Effector memory CD4-positive, alpha-beta T cell (primary cell): ENCODE measurements at places on chromosomes 2 and 18.

DNA sequence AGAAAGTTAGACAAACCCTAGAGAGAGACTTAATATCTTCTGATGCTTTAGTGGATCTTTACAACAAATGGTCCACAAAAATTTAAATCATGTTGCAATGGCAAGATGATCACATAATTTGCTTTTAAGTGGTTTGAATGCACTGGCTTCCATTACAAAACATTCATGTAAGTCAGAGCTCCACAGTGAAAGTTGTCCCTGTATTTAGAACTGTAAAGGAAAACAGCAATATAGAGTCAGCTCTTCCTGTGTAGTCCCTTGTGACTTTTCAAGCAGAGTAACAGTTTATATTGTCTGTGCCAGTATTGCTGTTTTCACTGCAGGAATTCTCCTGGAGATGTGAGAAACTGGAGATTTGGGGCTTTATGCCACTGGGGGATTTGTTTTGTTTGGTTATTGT, 77.7 kb downstream of the MEIS1 start:
- DNase-seq: no peak

DNA sequence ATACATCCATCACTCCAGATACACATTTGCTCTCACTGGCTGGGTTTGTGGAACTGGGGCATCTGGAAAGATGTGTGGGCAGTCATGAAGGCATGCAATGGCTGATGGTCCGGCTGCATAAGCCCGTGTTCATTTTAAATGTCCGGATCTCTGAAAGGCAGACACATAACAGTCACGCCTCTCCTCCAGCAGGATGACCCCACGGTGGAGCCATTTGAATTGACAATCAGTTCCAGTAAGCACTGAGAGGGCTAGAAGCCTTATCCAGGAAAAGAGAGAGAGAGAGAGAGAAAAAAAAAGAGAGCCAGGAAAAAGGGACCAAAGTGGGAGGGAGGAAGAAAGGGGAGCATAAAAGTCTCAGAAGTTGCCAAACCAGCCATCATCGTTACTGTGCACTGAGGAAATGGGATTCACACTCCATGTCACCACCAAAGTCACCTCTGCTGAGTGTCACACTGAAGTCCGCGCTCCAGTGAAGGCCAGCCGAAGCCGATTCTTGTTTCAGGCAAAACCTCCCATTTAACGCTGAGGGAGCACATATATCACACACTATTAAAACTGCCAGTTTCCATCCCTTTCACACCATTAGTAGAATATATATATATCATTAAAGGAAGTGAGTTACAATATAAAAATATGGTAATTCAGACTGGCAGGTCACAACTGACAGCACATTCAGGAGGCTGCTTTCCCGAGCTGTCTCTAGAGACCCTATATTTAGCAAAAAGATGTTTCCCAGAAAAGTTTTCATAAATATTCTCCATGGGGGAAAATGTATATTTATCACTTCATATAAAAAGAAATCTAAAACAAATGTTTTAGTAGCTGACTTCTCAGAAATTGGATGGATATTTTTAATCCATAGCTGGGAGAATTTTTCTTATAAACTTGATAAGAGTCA, 142.0 kb downstream of the ACTR3 start:
- no peak for DNase-seq

DNA sequence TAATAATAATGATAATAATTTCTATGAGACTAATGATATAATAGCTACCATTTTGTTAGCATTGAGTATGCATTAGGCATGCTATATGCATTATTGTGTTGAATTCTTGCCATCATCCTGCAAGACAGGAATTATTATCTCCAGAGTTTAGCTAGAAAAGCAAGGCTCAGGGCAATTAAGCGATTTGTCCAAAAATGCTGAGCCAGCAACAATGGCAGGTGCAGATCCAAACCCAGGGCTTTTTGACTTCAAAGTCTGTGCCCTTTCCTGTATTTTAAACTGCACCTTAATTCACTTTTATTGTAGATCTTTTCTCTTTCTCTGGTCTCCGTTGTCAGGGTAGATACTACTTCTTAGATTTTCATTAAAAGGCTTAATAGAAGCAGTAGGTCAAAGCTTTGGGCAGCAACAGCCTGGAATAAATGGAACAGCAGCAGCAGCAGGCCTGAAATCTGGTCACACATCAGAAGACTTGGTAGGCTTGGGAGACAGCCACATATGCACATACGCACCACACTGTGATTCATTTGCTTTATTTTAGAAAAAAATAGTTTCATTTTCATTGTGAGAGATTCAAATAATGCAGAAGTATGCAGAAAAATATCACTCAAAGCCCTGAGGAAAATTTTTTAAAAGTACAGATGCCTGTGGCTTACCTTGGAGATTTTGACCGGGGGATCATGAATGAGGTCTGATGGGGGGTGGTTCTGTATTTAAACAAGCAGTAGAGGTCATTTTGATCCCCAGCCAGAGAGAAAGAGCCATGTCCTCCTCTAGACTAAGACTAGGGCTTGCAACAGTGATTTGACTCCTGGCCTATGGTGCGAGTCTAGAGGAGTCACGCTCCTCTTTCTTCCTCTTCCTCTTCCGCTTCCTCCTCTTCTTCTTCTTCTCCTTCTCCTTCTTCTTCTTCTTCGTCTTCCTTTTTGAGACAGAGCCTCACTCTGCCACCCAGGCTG, 455.7 kb downstream of the TSN start:
- no peak for DNase-seq

GRCh38 chr2:158995677-158996049, 27.2 kb downstream of the TANC1 start:
- DNase-seq: no peak

- DNase-seq: no peak
These were observed 1.9 kb downstream of the GORASP2 start for GRCh38 chr2:170930991-170931266.

GRCh38 chr2:191951376-191951775, 104.5 kb upstream of the CAVIN2 start:
- DNase-seq: no peak

DNA sequence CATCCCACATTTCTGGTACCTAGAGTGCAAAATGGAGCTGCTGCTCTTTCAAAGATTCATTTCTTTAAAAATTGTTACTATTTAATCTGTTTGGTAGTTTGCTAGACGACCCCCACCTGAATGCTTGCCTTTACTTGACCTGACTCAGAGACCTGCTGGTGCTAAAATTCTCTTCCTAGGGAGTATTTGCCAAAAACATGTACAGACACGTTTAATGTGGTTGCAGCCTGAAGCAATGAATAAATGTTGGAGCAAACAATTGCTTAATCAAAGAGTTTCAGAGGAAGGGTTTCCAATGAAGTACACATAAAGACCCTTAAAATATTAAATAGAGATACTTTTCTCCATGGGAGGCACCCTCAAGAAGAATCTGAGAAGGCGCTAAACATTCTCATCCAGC, 734.4 kb downstream of the CBLN2 start:
- no peak for DNase-seq

GRCh38 chr2:205975082-205975949, 110.7 kb downstream of the INO80D start:
- DNase-seq: no peak

DNA sequence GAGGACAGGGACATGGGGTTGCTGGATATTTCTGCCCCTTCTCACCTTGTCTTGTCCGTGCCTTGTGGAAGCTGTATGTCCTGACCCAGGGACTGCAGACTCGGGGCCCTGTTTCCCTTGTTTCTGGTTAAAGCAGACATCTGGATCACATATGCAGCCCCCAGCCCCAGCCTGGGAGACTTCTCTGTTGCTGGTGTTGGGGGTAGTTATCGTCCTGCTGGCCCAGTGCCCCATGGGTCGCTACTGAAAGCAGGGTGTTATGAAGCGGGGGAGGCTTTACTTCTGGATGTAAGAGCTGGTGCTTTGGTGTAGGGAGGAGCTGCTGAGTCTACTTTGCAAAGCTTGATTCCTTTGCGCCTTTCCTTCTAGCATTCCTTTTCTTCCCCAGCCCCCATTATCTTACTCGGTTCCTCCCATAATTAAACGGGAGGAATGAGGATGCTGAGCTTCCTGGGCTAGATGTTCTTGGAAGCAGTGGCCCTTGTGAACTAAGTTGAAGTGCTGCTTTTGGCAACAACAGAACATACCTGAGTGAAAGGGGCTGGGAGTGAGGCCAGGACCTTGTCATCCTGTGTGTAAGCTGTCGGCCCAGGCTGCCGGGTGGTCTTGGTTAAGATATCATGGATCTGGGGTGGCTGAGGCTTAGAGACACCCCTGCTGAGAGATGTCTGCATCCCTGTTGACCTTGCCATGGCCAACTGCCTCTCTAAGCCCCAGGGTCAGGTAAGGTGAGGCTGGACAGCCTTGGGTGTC, 3.4 kb downstream of the TET3 start:
- DNase-seq: no peak

DNA sequence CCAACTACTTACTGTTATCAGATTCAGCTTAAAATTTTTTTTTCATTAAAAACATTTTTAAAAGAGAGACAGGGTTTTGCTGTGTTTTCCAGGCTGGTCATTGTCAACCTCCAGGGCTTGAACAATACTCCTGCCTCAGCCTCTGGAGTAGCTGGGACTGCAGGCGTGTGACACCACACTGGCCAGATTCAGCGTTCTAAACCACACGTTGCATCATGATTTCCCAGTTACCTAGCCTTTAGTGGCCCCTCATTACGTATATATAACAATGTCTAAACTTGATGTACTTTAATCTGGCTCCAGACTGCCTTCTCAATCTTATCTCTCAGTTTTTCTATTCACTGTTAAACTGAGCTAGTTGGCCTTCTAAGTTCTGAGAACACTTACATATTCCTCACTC, 89.6 kb downstream of the COMMD1 start:
- DNase-seq: no peak

DNA sequence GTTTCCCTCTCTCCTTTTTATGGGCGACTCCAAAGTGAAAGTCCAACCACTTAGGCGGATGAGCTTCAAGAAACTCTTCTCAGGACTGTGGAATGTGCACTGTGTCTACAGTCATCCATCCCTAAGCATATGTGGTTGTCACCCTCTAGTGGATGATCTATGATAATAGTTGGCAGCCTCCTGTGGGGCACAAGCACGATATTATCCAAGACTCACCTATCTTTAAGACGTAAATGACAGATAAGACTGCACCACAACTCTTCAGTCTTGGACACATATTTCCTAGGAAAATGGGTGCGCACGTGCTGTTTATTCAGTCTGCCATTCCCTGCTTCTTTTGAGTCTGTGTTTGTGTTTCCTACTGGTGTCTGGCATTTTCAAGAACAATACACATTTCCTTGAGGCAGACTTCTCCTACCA, 145.5 kb upstream of the CTAGE1 start:
- DNase-seq: no peak
